ENCODE measurements at places on chromosomes 5 and 9.

DNA sequence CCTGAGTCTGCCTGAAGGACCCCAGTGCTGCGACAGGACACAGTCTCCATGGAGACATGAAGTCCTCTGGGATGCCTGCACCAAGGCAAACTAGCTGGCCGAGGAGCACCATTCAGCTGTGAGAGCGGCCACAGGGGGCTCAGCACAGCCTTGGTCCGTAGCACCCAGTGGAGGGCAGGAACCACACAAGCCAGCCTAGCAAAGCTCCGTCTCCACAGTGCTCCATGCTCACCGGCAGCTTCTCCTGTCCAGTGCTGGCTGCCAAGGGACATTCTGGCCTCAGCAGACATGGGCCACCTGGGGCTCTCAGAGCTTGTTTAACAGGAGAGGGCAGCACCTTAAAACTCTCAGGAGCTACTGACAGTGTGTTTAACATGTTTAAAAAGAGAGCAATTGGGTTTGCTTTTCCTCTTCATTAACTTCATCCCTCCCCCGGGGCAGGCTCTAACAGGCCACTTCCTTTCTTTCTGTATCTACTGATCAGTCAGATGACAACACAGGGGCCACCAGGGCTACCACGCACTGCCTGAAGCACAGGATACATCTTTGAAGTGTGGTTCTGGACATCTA, 57.0 kb downstream of the SECISBP2 start:
- DNase-seq = no peak

DNA sequence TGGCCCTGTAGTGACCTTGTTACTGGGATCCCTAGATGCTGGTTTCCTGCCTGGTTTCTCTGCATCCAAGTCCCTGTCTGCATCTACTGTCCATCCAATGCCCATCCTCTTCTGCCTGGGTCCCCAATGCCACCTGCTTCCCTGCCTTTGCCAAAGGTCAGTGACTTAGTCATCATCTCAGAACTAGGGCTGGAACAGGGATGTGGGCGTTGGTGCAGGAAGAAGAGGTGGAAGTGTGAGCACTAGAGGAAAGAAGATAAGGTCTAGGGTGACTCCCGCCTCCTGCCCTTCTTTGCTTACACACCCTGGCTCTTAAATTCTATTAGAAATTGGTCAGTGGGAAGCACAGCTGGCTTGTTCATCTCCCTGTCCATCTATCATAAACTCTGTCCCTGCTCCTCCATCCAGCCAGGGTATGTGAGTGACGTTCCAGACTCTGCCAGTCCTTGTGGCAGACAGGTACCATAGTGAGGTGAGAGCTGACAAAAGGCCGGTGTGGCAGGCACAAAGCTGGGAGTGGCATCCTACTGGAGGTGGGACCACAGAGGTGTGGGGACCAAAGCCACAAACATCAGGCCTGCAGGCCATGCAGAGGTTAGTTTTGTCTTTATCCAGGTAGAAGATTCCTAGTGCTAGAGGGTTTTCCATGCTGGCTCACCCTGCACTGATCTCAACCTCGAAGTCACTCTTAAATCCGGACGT, 9.2 kb downstream of the PTPN3 start:
- DNase-seq = no peak

GRCh38 chr9:96232539-96233241, 69.3 kb downstream of the HSD17B3 start:
- no peak for DNase-seq

DNA sequence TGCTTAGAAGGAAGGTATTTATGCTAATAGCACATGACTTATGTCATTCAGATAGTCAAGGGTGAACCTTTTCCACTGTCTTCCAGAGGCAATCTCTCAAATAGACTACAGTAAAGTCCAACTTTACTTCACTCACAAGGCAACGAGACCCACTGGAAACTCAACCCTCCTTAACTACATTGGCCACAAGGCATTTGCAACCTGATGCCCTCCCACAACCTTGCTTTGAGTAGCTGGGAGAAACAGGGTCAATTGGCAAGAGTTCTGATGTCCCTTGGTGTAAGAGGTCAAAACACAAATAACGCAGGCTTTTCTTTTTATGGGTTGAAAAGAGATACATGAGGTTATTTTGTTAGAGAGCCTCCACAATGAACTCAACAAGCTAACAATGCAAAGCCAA, 6.1 kb downstream of the GAS1 start:
- DNase-seq = no peak

GRCh38 chr9:96483733-96484390, 33.9 kb downstream of the HABP4 start:
- no peak for DNase-seq

- no peak for DNase-seq
These were observed 5.1 kb downstream of the MED10 start for GRCh38 chr5:6373081-6373846.

GRCh38 chr5:143174714-143175398, 228.6 kb downstream of the NR3C1 start:
- DNase-seq = no peak

DNA sequence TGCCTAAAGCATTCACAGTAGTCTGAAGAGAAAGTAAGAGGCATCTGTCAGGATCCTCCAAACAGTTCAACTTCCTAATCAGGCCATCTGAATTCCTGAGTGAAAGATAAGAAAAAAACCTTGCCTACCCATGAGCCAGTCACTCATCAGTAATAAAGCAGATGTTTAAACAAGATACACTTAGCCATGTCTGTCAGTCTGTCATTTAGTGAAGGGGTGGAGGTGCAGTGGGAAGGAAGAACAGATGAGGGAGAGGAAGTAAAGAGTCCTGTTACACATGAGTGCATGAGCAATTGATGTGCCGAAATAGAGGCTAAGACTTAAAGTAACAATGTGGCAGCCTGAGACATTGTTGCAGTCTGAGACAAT, 29.9 kb upstream of the DMRTA1 start:
- no peak for DNase-seq

GRCh38 chr5:8861764-8862163, 684.1 kb downstream of the SEMA5A start:
- DNase-seq = no peak

GRCh38 chr5:5198135-5198534, 58.0 kb downstream of the ADAMTS16 start:
- DNase-seq = no peak

DNA sequence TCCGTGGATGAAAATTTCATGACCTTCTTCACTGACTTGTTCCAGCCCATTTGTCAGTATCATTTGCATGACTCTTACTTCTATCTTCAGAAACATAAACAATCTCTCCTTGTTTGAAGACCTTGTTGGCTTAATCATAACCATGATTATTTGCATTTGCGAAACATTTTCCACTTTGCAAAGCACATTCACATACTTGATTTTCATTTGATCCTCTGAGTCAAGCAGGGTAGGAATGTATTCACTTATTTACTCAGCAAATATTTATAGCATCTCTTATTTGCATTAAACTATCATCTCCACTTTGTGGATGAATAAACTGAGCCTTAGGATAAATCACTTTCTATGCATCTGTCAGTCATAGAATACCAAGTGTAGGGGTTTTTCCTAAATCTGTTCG, 343.0 kb upstream of the SGCD start:
- DNase-seq = no peak

- no peak for DNase-seq
These were observed 116.5 kb upstream of the OTULINL start for GRCh38 chr5:14465116-14465515.

DNA sequence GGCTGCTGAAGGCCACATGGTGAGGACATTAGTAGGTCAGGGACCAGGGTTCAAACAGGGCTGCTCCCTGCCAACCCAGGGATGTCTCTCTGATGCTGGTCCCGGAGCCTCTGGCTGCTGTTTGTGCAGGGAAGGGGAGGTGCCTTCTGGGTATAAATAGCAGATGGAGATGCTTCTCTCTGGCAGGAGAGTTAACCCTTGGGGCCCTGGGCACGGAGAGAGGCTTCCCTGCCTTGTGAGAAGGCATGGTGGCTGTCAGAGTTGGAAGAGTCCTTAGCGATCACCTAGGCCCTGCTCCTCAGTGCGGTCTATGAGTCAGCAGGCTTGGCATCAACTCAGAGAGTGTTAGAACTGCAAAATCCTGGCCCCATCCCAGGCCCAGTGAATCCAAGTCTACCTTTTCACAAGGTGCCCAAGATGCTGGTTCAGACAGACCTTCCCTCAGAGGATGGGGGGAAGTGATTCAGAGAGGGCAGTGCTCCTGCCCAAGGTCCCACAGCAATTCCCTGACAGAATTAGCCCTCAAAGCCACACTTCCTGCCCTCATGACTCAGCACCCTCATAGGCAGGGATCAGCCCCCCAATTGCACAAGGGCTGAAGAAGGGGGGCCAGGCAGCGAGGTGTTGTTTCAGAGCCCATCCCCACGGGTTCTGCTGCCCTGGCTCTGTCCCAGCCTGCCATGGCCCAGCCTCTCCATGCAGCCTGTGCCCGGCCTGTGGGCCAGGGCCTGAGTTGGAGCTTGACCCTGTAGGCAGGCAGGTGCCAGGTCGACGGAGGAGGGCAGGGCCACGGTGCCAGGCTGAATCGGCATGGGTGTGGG, 25.6 kb downstream of the CAMK2A start:
- DNase-seq = no peak

DNA sequence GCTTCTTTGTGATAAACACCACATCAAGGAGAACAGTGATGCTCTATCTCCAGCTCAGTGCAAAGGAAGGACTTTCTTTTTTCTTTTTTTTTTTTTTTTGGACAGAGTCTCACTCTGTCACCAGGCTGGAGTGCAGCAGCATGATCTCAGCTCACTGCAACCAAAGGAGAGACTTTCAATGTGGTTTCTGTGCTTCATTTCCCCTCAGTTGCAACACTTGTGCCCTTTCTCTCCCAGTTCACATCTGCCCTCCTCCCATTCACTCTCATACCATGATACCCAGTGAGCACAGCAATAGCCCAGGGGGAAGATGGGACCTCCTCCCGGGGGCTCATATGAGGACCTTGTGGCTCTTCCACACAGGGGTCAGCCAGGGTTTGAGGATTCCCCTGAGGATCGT, 110.0 kb downstream of the MTRR start:
- DNase-seq = no peak

DNA sequence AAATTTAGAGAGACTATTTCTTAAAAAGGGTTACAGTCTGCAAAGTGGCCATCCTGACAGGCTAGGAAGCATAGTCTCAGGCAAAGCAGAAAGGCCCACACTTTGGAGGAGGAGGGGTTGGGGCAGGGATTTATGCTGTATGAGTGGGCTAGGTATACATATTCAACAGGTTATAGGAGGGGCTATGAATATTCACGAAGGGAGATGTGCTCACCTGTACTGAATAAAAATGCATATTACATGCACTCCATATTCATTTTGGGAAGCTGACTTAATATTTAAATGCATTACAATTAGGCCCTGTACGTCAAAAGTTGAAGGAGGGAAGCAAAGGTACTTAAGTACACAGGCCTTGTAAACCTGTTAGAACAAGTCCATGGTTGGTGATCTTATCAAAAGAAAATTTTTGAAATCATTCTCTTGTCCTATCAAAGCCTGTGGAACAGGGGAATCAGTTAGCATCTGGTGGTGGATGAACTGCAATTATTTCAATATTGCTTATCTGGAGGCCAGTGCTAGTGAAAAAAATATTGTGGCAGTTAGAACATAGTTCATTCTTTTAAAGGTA, 1.6 kb downstream of the CENPP start:
- no peak for DNase-seq

GRCh38 chr5:128436749-128437188, 101.3 kb downstream of the FBN2 start:
- DNase-seq = no peak

DNA sequence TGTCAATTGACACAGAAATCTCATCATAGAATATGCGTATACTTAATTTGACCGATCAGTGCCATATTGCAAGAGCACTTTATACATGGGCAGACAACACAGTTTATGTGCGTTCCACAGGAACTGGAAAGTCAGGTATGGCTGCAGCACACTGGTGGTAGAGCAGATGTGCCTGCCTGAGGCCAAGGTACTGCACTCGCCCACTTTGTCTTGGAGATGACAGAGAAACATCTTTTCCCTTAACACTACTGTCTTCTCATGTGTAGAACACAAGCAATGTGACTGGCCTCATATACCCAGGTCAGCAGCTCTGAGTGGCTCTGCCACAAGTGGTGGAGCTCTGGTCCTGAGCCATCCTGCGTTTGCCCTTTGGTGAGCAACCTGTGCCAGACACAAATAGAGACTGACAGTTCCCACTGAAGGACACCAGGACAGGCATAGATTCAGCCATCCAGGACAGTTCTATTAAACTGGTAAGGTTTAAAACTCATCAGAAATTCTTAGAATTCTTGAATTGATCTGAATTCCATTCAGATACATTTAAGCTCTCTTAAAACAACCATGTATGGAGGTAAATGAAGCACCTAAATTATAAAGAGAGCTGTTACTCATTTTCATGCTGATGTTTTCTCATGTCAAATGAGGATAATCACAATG, 21.0 kb upstream of the PPP2CA start:
- no peak for DNase-seq

- no peak for DNase-seq
These were observed 97.3 kb upstream of the HMHB1 start for GRCh38 chr5:143714629-143715028.

DNA sequence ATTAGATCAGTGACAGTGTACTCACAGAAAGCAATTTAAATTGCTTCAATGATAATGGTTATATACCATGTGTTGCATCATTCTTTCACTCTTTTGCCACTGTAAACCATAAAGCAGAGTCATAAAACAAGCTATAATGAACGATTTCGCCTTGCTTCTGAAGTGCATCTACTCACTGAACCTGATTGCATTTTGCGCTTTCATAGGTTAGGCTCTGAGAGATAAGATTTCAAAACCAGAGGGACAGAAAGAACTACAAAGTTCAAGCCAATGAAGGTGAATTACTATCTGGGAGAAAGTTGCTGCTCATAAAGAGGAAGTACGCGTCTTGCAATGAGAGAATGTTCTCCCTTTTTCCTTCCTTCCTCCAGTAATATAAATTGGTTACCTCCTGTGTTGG, 412.7 kb downstream of the CETN3 start:
- DNase-seq = no peak

DNA sequence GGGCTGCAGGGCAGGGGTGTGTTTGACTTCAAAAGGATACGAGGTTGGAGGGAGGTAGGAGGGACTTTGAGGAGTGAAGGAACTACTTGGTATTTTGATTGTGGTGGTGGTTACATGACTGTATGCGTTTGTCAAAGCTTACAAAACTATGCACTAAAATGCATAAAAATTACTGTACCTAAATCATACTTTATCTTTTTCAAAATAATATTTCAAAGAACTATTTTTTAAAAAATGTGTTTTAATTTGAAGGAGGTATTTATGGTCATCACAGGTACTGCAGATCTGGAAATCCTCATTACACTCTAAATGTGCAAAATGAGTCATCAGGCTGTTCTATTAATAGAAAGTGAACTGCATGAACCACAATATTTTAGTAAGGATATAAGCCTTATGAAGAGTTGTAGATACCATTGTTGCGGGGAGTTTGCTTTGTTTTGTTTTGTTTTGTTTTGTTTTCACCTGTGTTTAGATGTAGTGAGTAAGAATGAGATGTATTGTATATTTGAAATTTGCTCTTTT, 116.9 kb downstream of the ARRDC3 start:
- no peak for DNase-seq

All from cortex of kidney (tissue), 1 donor.